ENCODE measurements at places on chromosomes 2 and 18.

DNA sequence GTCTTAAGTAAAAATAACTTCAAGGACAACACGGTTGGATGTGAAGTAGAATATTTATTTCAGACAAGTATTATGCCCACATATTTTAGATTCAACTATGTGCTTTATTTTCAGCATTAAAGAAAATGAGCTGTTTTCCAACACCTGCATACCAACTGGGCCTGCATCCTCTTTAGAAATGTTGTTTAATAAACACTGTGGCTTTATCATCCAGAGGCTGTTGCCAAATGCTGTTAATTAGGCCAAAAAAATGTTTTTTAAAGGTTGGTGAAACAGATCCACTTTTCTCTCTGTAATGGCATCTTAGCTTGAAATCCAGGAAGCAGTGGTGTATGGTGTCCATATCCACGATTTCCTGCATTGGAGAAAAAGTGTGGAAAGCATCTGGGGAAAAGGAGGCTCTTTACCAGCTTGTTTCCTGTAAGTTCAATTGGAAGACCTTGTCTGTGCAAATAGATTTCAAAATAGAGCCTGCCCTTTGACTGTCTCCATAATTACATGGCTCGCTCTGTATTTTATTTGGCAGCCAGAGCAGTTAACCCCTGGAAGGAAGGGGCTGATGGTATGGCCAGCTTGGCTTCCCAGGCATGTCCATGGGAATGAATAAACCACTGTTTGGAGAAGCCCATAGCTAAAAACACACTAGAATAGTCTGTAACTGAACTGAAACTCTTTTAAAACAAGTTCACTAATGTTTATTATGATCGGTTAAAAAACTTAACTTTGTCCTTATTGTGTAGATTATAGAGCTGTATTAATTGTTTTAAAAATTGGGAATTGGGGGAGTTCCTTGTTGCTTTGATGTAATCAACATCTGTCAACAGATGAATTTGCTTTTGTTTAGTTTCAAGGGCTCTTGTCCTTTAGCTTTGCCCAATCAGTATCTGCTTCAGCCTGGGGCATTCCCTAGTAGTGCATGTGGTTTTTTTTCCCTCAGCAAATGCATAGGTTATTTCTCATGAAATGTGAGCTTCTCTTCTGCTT lies 33.0 kb upstream of the DLX1 start:
- no peak overlapping the region for H3K4me3 ChIP-seq
- no peaks in the 10 kb centered on the region for H3K4me1 ChIP-seq
- no peak overlapping the region for H3K27ac ChIP-seq
- H3K27me3 ChIP-seq, result no peaks in the 10 kb centered on the region
- H3K36me3 ChIP-seq, result no peaks in the 10 kb centered on the region

- DNase-seq, result no peak
- H3K4me3 ChIP-seq, result no peak overlapping the region
- H3K4me1 ChIP-seq, result no peaks in the 10 kb centered on the region
- H3K27ac ChIP-seq, result no peak overlapping the region
Observed at GRCh38 chr2:17588031-17588430, 47.5 kb downstream of the VSNL1 start.

GRCh38 chr2:240596491-240596931 lies 10.0 kb downstream of the CAPN10 start:
- no peaks in the 10 kb centered on the region for H3K36me3 ChIP-seq

DNA sequence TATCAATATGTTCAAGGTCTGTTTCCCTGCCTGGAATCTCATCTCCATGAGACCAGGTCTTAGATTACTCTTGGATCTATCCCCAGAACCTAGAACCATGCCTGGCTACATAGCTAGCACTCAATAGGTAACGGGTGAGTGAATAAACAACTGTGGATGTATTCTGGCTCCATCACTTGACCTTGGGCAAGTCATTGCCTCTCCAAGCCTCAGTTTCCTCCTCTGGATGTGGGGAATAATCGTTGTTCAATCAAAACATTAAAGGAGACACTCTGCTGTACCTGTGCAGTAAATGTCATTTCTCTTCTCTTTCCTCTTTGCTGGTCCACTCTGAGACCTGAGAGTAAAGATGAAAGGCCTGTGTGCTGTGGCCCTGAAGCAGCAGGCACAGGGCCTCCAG lies 121.5 kb upstream of the MYCN start:
- no peak for DNase-seq
- H3K4me3 ChIP-seq, result no peak overlapping the region
- no peaks in the 10 kb centered on the region for H3K36me3 ChIP-seq
- no peak overlapping the region for H3K27ac ChIP-seq

GRCh38 chr2:170282851-170283250 lies 104.9 kb downstream of the MYO3B start:
- H3K36me3 ChIP-seq, result no peaks in the 10 kb centered on the region
- H3K4me3 ChIP-seq, result no peak overlapping the region
- no peaks in the 10 kb centered on the region for H3K27me3 ChIP-seq

- H3K27ac ChIP-seq, result no peak overlapping the region
- DNase-seq, result peak; percentile 78
- no peaks in the 10 kb centered on the region for H3K4me1 ChIP-seq
- no peaks in the 10 kb centered on the region for H3K36me3 ChIP-seq
- no peaks in the 10 kb centered on the region for H3K27me3 ChIP-seq
Observed at GRCh38 chr2:7044253-7045250, 127.3 kb downstream of the RNF144A start.

GRCh38 chr2:227411320-227411989 lies 23.7 kb upstream of the SCYGR1 start:
- H3K36me3 ChIP-seq, result no peaks in the 10 kb centered on the region
- peaks cover 2% of the 10 kb centered on the region for H3K4me1 ChIP-seq
- no peaks in the 10 kb centered on the region for H3K27me3 ChIP-seq
- H3K27ac ChIP-seq, result no peak overlapping the region
- no peak for DNase-seq
- no peak overlapping the region for H3K4me3 ChIP-seq

GRCh38 chr2:219429958-219430606 lies 4.6 kb upstream of the SPEG start:
- no peaks in the 10 kb centered on the region for H3K27me3 ChIP-seq
- no peak overlapping the region for H3K4me3 ChIP-seq
- no peaks in the 10 kb centered on the region for H3K36me3 ChIP-seq
- no peak for DNase-seq
- no peak overlapping the region for H3K27ac ChIP-seq

- no peak overlapping the region for H3K4me3 ChIP-seq
- no peak for DNase-seq
- no peaks in the 10 kb centered on the region for H3K27me3 ChIP-seq
- H3K4me1 ChIP-seq, result no peaks in the 10 kb centered on the region
- H3K36me3 ChIP-seq, result no peaks in the 10 kb centered on the region
Observed at GRCh38 chr2:17798338-17798737, 17.9 kb upstream of the MSGN1 start.

GRCh38 chr2:117068371-117068770 lies 746.1 kb upstream of the DDX18 start:
- H3K4me1 ChIP-seq, result no peaks in the 10 kb centered on the region
- H3K36me3 ChIP-seq, result no peaks in the 10 kb centered on the region
- DNase-seq, result no peak
- H3K27me3 ChIP-seq, result no peaks in the 10 kb centered on the region
- H3K4me3 ChIP-seq, result no peak overlapping the region

Measured in right lobe of liver (tissue), 6 donors.